Kidney capillary endothelial cell (primary cell): ENCODE measurements at places on chromosomes 3 and 15.

DNA sequence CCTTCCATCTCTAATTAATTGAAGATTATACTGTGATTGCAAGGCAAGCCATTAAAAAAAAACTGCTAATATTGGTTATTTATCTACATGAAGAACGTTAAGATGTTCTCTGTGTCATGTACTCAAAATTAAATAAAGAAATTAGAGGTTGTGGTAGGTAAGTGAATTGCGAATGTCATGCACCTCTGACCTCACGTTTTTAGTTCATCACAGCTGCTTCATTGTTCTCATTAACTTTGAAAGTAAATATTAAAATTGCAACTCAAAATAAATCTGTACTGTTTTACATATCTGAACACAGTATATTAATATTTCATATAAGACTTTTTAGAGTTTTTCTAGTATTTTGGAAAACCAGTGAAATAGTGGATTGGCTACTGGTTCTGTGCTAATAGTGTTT is 94.0 kb downstream of the KLHL25 start:
- no peak for DNase-seq

DNA sequence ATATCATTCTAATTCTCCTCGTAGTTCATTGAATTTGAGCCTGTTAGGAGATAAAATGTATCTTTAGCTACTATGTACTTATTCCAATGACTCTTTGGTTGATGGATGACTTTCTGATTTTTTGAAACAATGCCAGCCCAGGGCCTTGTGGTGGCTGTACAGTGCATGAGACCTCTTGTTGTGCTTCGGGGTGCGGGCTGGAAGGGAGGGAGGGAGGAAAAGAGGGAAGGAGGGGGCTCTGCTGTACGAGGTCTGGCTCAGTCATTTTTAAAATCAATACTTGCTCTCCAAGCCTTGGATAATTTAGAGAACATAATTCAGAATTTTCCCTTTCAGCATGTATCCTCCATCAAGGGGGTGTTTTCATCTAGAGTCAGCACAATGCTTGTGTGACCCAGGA is 399.7 kb upstream of the ONECUT1 start:
- no peak for DNase-seq

DNA sequence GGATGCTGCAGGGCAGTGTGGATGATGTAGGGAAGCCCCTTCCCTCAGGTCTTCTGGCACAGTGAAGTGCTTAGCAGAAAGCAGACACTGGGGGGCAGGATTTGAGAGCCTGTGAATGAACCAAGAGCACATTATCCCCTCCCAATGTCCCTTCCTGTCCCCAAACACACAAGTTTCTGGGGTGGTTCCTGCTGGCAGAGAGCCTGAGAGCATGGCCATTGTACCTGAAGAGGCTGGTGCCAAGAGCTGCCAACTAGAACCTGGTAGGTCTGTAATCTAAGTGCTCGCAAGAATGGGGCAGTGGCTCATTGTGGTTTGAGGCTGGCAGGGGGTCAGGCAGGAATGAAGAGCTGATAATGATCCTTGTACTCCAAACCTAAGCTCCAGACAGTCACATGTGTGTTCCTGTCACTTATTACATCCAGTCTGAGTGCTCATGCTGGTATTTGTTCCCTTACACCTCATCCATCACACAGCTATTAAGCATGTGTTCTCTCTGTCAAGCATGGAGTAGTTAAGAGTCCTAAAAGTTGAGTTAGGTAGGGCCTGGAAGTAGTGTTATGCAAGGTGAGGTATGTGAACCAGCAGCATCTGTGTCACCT is 6.7 kb upstream of the CCR1 start:
- peak; percentile 6 for DNase-seq

GRCh38 chr3:74009961-74010844 is 385.5 kb upstream of the PDZRN3 start:
- no peak for DNase-seq

- no peak for DNase-seq
These were observed 470.1 kb upstream of the ATP11B start for GRCh38 chr3:182323126-182323700.
